Activated CD8-positive, alpha-beta T cell treated with anti-CD3 and anti-CD28 coated beads for 36 hours (primary cell): ENCODE measurements at places on chromosomes 2 and 18. TPM values are rescaled to one million over a fixed set of nuclear protein-coding genes. Genes with fewer than 3 reads are reported as not detected.

GRCh38 chr2:127612111-127612822, 33.7 kb upstream of the GPR17 start:
- peaks cover 7% of the 10 kb centered on the region for H3K27me3 ChIP-seq
- no peaks in the 10 kb centered on the region for H3K36me3 ChIP-seq
- no peak overlapping the region for H3K27ac ChIP-seq

- peaks cover 22% of the 10 kb centered on the region for H3K4me1 ChIP-seq
- peaks cover 11% of the 10 kb centered on the region for H3K27me3 ChIP-seq
- H3K4me3 ChIP-seq, result no peak overlapping the region
- DNase-seq, result peak; percentile 79
These were observed 35.3 kb downstream of the SPRED2 start for GRCh38 chr2:65397122-65397521.

DNA sequence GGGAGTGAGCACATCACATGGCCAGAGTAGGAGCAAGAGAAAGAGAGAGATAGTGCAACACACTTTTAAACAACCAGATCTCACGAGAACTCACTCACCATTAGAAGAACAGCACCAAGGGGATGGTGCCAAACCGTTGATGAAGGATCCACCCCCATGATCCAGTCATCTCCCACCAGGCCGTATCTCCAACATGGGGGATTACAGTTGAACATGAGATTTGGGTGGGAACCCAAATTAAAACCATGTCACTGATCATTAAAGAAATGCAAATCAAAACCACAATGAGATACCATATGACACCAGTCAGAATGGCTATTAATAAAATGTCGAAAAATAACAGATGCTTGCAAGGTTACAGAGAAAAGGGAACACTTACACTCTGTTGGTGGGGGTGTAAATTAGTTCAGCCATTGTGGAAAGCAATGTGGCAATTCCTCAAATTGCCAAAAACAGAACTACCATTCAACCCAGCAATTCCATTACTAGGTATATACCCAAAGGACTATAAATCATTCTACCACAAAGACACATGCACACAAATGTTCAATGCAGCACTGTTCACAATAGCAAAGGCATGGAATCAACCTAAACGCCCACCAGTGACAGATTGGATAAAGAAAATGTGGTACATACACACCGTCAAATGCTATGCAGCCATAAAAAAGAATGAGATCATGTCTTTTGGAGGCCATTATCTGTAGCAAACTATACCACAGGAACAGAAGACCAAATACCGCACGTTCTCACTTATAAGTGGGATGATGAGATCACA, 137.1 kb downstream of the COL6A3 start:
- H3K4me1 ChIP-seq, result no peaks in the 10 kb centered on the region
- H3K4me3 ChIP-seq, result no peak overlapping the region
- no peaks in the 10 kb centered on the region for H3K36me3 ChIP-seq
- no peak overlapping the region for H3K27ac ChIP-seq

- no peak for DNase-seq
- no peak overlapping the region for H3K4me3 ChIP-seq
- H3K4me1 ChIP-seq, result no peaks in the 10 kb centered on the region
- H3K27ac ChIP-seq, result no peak overlapping the region
These were observed 47.6 kb downstream of the STK17B start for GRCh38 chr2:196123679-196124373.

DNA sequence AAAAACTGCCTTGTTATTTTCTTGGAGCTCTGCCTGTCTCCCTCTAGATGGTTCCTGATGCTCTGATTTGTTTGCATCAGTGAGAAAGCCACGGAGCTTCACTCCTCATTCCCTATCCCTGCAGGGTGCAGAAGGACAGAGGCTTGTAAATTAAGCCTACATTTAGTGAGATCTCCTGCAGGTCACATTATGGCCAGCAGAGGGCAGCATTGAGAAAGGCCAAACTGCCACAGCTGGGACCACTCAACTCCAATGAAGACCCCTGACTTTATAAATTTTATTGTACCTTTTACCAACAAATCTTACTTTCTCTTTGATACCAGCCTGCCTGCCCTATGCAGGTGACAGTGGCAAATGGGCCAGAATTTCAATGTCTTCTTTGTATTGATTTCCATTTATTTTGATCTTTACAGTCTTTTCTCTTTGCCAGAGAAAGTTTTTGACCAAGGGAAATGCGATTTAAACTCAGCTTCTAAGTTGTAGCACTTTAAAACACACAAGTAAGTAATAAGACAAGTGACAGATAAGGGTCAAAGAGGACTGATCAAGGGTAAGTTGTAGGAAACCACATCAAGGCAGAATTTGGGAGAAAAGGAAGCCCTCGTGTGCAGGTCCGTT, 1029.1 kb upstream of the KLHL29 start:
- H3K4me3 ChIP-seq, result no peak overlapping the region
- peak; percentile 70 for DNase-seq
- H3K27me3 ChIP-seq, result no peaks in the 10 kb centered on the region
- H3K4me1 ChIP-seq, result no peaks in the 10 kb centered on the region
- no peak overlapping the region for H3K27ac ChIP-seq

DNA sequence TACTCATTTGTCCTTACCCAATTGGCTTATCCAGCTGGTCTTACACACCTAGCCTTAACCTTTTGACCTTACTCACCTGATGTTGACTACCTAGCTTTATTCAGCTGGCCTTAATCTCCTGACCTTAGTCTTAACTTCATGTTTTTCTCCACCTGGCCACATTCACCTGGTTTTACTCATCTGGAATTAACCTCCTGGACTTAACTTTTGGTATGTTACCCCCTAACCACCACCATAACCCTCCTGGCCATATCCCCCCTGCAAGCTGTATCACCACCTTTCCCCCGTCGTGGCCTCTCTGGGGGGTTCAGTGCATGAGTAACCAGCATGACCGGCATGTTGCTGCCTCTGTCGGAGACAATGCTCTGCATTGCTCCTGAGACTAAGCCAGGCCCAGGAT, 45.7 kb downstream of the CHRNA1 start:
- no peak overlapping the region for H3K4me3 ChIP-seq
- no peaks in the 10 kb centered on the region for H3K36me3 ChIP-seq
- H3K27me3 ChIP-seq, result peaks cover 1% of the 10 kb centered on the region
- DNase-seq, result no peak
- peak overlapping the region; percentile 24 for H3K27ac ChIP-seq
- H3K4me1 ChIP-seq, result peaks cover 26% of the 10 kb centered on the region

DNA sequence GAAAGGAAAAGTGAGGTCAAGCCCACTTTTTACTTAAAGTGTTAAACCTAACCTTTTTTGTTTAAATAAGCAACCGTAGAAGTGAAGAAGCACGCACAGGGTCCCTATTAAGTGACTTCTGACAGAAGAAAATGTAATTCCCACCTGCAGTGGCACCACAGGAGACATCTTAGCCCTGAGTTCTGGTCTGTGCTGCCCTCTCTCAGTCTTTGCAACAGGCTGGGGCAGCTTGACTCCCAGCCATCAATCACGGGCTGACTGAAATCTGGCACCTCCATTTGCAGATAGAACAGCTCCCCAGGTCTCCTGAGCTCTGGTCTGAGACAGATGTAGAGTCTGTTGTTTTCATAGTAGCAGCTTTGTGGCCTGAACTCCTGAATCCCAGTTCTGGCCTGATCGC, 170.0 kb downstream of the LTBP1 start:
- no peaks in the 10 kb centered on the region for H3K36me3 ChIP-seq
- H3K4me1 ChIP-seq, result no peaks in the 10 kb centered on the region
- no peak overlapping the region for H3K27ac ChIP-seq
- H3K4me3 ChIP-seq, result no peak overlapping the region
- H3K27me3 ChIP-seq, result peaks cover 2% of the 10 kb centered on the region

- no peak overlapping the region for H3K4me3 ChIP-seq
- H3K27me3 ChIP-seq, result no peaks in the 10 kb centered on the region
- no peak overlapping the region for H3K27ac ChIP-seq
- no peaks in the 10 kb centered on the region for H3K36me3 ChIP-seq
- DNase-seq, result no peak
- peaks cover 29% of the 10 kb centered on the region for H3K4me1 ChIP-seq
These were observed 14.3 kb upstream of the CD28 start for GRCh38 chr2:203692031-203692710.

The CXCR1 gene
- not detected for total RNA-seq

DNA sequence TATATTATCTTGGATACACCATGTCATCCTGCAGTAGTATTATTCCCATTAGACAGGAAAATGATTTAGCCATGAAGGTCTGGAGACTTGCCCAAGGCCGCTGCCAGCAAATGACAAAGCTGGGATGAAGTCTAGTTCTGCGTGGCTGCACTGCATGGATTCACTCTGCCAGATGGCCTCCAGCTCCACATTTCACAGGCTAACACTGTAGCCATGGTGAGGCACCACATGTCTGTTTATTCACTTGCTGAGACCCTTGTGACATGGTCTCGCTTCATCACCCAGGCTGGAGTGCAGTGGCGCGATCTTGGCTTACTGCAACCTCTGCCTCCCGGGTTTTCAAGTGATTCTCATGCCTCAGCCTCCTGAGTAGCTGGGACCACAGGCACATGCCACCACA, 31.5 kb upstream of the SCG2 start:
- H3K4me3 ChIP-seq, result no peak overlapping the region
- no peak overlapping the region for H3K27ac ChIP-seq
- no peaks in the 10 kb centered on the region for H3K4me1 ChIP-seq
- no peaks in the 10 kb centered on the region for H3K36me3 ChIP-seq
- DNase-seq, result no peak

DNA sequence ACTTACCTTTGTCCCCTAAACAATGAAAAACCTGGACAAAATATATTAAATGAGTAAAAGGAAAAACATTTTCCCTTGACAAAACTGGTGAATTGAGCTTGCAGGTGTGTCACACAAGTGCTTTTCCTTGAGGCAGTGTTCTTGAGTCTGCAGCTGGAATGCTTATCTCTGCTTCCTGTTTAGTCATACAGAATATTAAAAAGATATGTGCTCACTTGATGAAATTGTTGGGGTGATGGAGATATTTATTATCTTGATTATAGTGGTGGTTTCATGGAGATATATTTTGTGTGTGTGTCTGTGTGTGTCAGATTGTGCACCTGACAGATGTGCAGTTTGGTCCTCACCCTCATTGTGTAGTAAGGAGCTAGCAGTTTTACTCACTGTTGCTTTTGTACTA, 3.3 kb downstream of the TAF1B start:
- no peak for DNase-seq
- peaks cover 43% of the 10 kb centered on the region for H3K36me3 ChIP-seq
- H3K27ac ChIP-seq, result no peak overlapping the region
- peaks cover 37% of the 10 kb centered on the region for H3K4me1 ChIP-seq
- no peak overlapping the region for H3K4me3 ChIP-seq

DNA sequence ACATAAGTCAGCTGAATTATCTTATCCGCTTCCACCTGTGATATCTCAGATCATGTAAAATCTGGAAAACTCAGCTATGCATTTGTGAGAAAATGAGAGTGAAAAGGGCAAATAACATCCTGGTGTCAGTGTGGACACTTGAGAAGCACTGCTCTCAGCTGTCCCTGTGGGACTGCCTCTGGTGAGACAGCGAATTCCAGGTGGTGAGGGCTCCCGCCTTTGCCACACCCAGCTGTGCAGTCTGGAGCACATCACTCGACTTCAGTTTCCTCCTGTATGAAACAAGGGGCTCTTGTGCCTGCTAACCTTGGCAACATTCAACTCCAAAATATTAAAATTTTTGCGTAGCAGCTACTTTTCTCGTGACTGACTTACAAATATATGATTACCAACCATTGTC, 194.9 kb upstream of the BOD1L2 start:
- no peaks in the 10 kb centered on the region for H3K4me1 ChIP-seq
- H3K4me3 ChIP-seq, result no peak overlapping the region
- no peak overlapping the region for H3K27ac ChIP-seq
- no peaks in the 10 kb centered on the region for H3K27me3 ChIP-seq

DNA sequence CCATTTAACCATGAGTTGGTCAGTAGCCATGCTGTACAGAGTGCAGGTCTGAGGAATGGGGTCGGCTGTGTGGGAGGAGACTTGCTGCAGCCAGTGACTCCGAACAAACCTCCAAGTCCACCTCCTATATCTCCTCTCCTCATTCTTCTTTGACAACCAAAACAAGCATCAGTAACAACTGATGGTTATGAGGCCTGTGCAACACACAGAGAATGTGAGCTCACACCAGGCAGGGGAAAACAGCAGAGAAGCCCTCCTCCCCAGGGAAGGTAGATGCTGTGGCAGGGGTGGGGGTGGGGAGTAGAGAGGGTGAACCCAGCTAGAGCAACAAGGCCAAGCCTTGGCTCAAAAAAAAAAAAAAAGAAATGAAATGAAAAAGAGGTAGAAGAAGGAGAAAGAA, 12.3 kb upstream of the CNGA3 start:
- H3K4me3 ChIP-seq, result no peak overlapping the region
- H3K36me3 ChIP-seq, result no peaks in the 10 kb centered on the region
- peaks cover 14% of the 10 kb centered on the region for H3K27me3 ChIP-seq
- no peaks in the 10 kb centered on the region for H3K4me1 ChIP-seq

- no peaks in the 10 kb centered on the region for H3K4me1 ChIP-seq
- H3K27me3 ChIP-seq, result no peaks in the 10 kb centered on the region
- H3K4me3 ChIP-seq, result no peak overlapping the region
- no peak overlapping the region for H3K27ac ChIP-seq
These were observed 66.8 kb downstream of the GBX2 start for GRCh38 chr2:236101311-236101950.

The NXPH2 gene
- total RNA-seq, result not detected

DNA sequence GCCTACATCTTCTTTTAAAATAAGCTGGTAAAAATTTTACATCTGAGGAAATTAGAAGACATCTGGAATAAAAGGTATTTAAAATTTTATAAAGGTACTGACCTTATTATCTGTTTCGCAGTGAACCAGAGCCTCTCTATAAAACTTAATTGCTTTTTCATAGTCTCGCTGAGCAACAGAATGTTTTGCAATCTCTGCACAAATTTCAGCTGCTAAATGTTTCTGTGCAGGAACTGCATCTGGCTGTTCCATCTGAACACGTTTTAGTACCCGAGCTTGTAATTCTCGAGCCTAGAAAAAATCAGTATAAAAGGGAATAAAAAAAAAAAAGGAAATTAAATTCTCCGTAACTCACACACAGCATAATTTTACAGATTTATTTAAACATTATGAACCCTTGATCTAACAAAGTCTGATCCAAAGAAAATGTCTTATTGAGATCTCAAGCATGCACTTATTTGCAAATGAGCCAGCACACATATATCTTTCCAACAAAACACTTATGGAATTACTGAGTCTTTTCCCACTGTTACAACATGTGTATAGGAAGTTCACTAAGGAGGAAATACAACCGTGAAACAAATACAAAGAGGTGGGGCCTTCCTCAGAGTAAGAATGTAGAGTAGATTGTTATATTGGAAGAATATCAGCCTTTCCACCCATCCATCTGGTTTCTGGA, 51.8 kb downstream of the TTC21B start:
- no peak overlapping the region for H3K27ac ChIP-seq
- H3K27me3 ChIP-seq, result no peaks in the 10 kb centered on the region
- H3K4me3 ChIP-seq, result no peak overlapping the region
- H3K36me3 ChIP-seq, result peaks cover 44% of the 10 kb centered on the region
- DNase-seq, result no peak

GRCh38 chr18:45749918-45750689, 26.1 kb downstream of the SLC14A1 start:
- DNase-seq, result no peak
- H3K4me1 ChIP-seq, result no peaks in the 10 kb centered on the region
- no peak overlapping the region for H3K4me3 ChIP-seq
- no peaks in the 10 kb centered on the region for H3K36me3 ChIP-seq

The ERBB4 gene
- total RNA-seq, result not detected
